ENCODE measurements at places on chromosomes 16 and 17.
A peak's percentile ranks its signal among the peaks of the same experiment; 100 is the strongest.

- peak; percentile 58 for DNase-seq
Measured at GRCh38 chr16:17470182-17470907, 415 bp downstream of the XYLT1 start.

DNA sequence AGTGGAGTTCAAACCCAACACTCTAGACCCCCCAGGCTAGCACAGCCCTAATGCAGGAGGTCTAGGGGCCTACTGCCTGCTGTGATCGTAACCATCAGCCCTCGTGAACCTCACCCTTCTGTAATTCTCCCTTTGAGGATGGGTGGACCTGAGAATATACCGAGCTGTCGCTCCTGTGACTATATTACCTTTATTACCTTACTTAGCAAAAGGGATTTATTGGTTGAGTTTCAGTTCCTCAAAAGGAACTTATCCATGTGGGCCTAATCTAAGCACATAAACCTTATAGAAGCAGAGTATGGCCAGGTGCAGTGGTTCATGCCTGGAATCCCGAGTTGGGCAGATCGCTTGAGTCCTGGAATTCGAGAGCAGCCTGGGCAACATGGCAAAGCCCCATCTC lies 19.2 kb upstream of the EMP2 start:
- DNase-seq, result no peak

DNA sequence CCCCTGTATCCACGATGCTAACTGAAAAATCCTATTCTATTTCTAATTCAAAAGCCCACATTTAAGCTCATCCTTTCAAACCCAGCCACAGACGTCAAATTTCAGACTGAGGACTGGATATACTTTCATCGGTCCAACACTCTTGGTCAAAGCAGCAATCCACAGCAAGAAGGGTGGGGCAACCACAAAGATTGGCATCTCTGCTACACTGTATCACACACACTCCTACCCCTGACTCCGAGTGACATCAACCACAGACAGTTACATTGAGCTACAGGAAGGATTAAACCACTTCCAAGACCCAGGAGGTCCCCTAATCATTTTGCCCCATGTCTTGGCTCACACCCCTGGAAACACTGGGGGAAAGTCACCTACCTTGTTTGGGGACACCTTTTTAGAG lies 61.3 kb downstream of the GRIN2A start:
- DNase-seq, result no peak

DNA sequence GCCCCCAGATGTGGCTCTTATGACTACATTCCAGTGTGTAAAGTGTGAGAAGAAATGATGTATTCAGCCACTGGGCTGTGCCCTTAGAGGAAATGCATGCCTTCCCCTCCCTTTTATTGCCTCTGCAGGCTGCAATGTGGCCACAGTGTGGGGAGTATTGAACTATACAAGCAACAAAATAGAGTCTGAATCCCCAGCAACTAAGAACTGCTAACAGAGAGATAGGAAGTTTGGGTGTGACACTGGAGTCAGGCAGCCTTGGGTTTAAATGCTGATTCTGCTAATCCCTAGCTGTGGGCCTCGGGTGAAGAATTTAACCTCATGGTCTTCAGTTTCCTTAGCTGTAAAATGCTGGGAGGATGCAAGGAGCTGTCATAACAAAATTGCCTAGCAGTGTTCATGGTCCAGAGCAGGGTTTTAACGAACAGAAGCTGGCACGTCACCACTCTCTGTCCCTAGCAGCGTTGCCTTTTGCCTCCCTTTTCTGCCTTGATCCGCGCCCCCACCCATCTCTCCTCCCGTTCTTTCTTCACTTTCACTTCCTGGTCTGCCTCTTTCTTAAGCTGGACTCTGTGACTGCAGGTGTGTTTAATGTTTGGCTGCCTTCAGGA lies 50.3 kb downstream of the KPNA2 start:
- peak; percentile 22 for DNase-seq

DNA sequence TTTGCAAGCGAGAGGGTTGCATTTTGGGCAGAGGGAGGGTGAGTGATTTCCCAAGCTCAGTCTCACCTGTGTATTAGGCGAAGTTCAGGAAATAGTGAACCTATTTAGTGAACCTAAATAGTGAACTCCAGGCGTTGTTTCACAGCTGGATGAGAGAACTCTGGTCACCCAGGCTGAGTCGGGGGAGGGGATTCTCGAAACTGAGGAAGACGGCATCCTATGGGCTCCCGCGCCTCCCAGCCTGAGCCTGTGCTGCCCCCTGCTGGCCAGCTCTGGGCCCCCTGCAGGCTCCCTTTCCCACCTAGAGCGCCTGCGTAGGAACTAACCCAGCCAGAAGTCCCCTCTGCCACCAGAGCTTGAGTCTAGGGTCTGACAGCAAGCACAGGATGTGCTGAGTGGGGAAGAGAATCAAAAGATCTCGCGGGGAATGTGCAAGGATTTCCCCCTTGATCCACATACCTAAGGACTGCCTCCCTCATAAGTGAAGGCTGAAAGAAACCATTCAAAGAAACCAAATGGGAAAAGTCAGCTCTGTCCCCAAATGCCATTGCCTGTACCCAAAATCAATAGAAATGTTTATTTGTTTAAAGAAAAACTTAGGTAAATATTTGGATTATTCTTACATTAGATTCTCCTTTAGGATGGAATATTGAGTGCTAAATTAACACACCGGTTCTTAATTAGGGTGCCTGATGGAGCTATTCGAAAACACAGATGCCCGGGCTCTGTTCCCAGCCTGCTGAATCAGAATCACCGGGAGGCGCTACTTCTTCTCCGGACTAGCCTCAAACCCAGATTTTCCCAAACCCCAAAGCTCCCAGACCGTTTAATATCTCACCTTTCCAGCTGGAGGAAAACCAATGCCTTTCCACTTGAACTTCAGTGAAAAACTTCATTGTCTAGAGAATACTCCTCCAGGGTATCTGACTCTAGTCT lies 14.8 kb upstream of the MARVELD3 start:
- DNase-seq, result peak; percentile 89

DNA sequence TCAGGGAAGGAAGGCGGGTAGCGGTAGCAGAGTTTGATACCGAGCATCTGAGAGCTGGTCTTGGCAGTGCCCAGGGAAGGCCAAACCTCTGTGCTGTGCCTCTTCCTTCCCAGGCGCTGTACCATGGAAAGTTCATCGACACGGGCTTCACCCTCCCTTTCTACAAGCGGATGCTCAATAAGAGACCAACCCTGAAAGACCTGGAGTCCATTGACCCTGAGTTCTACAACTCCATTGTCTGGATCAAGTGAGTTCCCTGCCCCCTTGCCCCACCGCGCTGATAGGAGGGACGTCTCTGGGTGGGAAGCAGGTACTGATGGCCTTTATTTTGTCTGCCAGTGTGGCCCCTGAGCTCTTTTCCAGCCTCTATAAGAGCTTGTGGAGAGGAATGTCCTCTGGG lies 15.4 kb upstream of the CLEC18A start:
- DNase-seq, result no peak

DNA sequence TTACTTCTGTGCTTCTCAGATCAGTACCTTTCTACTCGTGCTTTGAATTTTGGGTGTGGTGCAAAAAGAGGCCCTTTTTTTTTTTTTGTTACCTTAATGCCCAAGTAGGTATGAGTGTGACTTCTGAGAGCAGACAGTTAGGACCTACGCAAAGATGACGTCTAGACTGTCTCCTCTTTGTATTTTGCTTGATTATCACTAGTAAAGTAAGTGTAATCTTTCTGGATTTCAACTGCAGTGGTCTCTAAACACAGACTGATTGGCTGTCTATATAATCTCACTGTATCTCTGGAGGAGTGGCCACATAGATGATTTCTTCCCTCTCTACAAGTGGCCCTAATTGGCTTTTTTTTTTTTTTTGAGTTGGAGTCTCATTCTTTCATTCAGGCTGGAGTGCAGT lies 11.5 kb upstream of the CDK5R1 start:
- DNase-seq, result no peak

All from activated T-cell treated with anti-CD3 and anti-CD28 coated beads, Interleukin-2, amount 50 U/mL, for 48 hours (primary cell).